ENCODE measurements at places on chromosomes 2 and 18. TPM values are rescaled to one million over a fixed set of nuclear protein-coding genes. Genes with fewer than 3 reads are reported as not detected.

Gene MAT2A
- 171 TPM for total RNA-seq

Gene SLC19A3
- total RNA-seq, result 0.86 TPM

Gene CRYGD
- 2.2 TPM for total RNA-seq

DNA sequence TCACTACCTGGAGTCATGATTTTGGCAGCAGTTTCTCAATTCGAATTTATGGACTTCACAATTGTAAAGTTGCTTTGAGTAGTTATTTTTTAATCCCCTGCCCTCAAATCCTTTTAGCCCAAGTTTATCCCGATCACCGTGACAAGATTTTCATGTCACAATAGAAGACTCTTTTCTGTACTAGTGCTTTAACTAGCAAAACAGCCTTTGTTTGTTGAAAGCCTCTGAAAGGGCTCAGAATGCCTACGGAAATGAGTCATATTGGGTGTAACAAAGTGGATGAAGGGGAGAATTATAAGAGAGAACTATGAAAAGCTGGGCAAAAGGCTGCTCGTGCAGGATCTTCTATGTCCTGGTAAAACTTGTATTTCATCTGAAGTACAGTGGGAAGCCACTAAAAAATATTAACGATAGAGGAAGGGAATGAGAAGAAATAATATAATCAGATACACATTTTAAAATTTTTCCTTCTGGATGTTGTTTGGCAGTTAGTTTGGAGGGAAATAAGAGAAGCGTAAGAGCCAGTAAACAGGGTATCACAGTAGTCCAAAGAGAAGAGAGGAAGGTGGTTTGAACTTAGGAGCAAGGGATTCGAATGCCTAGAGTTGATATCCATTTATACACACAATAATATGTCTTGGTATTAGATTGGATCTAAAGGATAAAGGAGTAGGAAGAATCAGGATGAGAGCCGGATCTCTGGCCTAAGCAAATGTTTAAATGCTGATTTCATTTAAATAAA lies 114.9 kb downstream of the GALNT13 start:
- H3K27me3 ChIP-seq, result no peaks in the 10 kb centered on the region
- H3K27ac ChIP-seq, result no peak overlapping the region
- no peak for DNase-seq
- H3K36me3 ChIP-seq, result no peaks in the 10 kb centered on the region
- H3K4me3 ChIP-seq, result no peak overlapping the region

GRCh38 chr2:205984381-205984780 lies 101.6 kb downstream of the INO80D start:
- H3K27me3 ChIP-seq, result no peaks in the 10 kb centered on the region
- H3K36me3 ChIP-seq, result peaks cover 3% of the 10 kb centered on the region
- H3K4me3 ChIP-seq, result no peak overlapping the region
- H3K27ac ChIP-seq, result no peak overlapping the region
- H3K4me1 ChIP-seq, result no peaks in the 10 kb centered on the region

DNA sequence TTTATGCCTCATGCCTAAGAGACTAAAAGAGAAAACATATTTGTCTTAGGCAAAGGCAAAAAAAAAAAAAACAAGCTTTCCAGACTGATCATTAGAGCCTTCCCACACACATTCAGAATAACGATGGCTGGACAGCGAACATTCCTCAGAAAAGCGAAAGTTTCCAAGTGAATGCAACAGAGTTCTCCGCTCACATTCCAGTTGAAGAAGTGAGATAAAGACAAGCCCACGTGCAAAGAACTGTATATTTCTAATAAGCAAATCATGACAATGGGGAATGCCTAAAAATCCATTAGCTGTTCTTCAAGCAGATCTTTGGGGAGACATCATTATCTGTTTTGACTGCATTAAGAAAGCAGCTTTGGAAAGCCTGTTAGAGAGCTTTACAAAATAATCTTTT lies 347.9 kb downstream of the METTL4 start:
- no peak overlapping the region for H3K27ac ChIP-seq
- no peaks in the 10 kb centered on the region for H3K4me1 ChIP-seq
- H3K4me3 ChIP-seq, result no peak overlapping the region
- H3K27me3 ChIP-seq, result no peaks in the 10 kb centered on the region
- no peaks in the 10 kb centered on the region for H3K36me3 ChIP-seq

GRCh38 chr18:32060026-32060425 lies 31.6 kb upstream of the RNF138 start:
- no peaks in the 10 kb centered on the region for H3K4me1 ChIP-seq
- H3K4me3 ChIP-seq, result no peak overlapping the region

GRCh38 chr2:81529944-81530343 lies 1225.4 kb upstream of the LRRTM1 start:
- DNase-seq, result no peak
- no peaks in the 10 kb centered on the region for H3K36me3 ChIP-seq
- H3K27ac ChIP-seq, result no peak overlapping the region

- H3K27ac ChIP-seq, result no peak overlapping the region
- no peaks in the 10 kb centered on the region for H3K27me3 ChIP-seq
- DNase-seq, result no peak
- peaks cover 6% of the 10 kb centered on the region for H3K4me1 ChIP-seq
Observed at GRCh38 chr2:109321570-109321969, 192.6 kb downstream of the SH3RF3 start.

GRCh38 chr18:34707670-34708069 lies 2.4 kb upstream of the DTNA start:
- no peak overlapping the region for H3K27ac ChIP-seq
- no peaks in the 10 kb centered on the region for H3K36me3 ChIP-seq
- H3K27me3 ChIP-seq, result no peaks in the 10 kb centered on the region
- H3K4me3 ChIP-seq, result no peak overlapping the region

GRCh38 chr2:191724015-191724414 lies 46.1 kb downstream of the NABP1 start:
- no peaks in the 10 kb centered on the region for H3K4me1 ChIP-seq
- no peaks in the 10 kb centered on the region for H3K27me3 ChIP-seq
- no peak overlapping the region for H3K4me3 ChIP-seq
- no peak overlapping the region for H3K27ac ChIP-seq

Measured in endodermal cell (in vitro differentiated cells).